ENCODE measurements at places on chromosomes 13 and 19.

- DNase-seq = no peak
Measured at GRCh38 chr13:54394085-54394700, 1365.6 kb downstream of the OLFM4 start.

GRCh38 chr13:41842036-41842620, 118.8 kb downstream of the VWA8 start:
- DNase-seq = no peak

GRCh38 chr19:15577184-15577771, 37.7 kb upstream of the CYP4F8 start:
- DNase-seq = no peak

- DNase-seq = no peak
Measured at GRCh38 chr13:27968316-27969081, 616 bp downstream of the CDX2 start.

DNA sequence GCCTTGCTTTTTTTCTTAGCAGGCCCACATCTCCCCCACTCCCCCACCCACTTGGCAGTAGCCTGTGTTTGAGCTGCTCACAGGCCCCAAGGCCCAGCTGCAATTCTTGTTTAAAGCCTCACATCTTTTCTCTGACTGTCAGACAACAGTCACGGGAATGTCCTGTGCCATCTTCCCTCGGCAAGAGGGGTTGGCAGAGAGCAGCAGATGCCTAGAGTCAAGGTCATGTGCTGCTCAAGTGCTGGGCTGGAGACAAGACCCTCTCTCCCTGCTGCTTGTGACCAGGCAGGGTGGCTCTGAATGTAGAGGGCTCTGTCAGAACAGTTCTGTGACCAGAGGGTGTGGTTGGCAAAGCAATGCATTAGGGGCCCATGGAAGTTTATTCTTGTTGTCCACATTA, 47.4 kb downstream of the BBC3 start:
- no peak for DNase-seq

- DNase-seq = no peak
Measured at GRCh38 chr13:20671789-20672188, 31.7 kb upstream of the IL17D start.

- DNase-seq = no peak
Measured at GRCh38 chr19:1384478-1385110, 887 bp downstream of the NDUFS7 start.

- no peak for DNase-seq
Measured at GRCh38 chr13:88979465-88980175, 1308.4 kb downstream of the SLITRK5 start.

- no peak for DNase-seq
Measured at GRCh38 chr13:64985075-64985474, 2245.1 kb downstream of the PCDH9 start.

DNA sequence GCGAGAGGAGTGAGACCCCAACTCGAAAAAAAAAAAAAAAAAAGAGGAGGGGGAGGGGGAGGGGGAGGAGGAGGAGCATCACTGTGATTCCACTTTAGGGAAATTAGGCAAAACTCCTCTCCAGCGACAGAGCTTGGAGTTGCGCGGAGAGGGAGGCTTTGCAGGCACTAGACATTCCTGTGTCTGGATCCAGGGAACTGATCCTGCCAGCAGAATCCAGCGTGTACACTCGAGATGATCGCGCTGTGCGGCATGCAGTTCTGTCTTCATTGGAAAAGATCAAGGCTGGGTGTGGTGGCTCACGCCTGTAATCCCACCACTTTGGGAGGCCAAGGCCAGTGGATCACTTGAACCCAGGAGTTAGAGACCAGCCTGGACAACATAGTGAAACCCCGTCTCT, 29.6 kb upstream of the KLF2 start:
- no peak for DNase-seq

- no peak for DNase-seq
Measured at GRCh38 chr19:35693422-35693821, 10.9 kb upstream of the ZBTB32 start.

GRCh38 chr19:41877916-41878905, 1.1 kb downstream of the CD79A start:
- no peak for DNase-seq

GRCh38 chr13:77489566-77490337, 45.8 kb upstream of the SCEL start:
- no peak for DNase-seq

DNA sequence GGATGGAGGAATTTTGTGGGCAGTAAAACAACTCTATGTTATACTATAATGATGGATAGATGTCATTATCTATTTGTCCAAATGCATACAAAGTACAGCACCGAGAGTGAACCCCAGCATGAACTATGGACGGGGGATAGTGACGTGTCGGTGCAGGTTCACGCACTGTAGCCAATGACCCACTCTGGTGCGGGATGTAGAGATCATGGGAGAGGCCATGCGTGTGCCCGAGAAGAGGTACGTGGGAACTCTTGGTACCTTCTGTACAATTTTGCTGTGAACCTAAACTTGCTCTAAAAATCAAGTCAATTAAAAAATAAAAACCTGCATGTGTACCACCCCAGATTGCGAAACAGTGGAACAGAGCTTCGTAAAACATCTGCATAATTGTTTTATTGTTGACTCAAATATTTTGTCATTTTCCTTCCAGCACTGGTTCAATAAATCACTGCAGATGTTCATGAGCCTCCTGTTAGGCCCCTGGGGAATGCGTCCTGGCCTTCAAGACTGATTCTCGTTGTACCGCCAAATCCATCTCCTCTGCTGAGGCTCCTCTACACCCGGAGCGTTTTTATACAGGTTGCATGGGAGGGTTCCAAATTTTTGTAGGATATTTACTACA, 30.9 kb downstream of the COL4A1 start:
- DNase-seq = no peak

- no peak for DNase-seq
Measured at GRCh38 chr19:56124578-56124977, 3.5 kb upstream of the ZNF787 start.

DNA sequence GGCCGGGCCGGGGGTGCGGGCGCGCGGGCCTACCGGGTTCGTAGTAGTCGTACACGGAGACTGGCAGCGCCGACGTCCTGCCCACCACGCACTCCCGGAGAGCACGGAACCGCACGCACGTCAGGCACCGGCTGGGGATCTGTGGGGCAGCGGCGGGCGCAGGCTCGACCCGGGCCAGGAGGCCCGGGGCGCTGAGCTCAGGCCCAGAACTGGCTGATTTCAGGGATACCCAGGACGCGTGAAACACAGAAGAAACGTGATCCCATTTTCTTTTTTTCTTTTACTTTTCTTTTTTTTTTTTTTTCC, 9.0 kb downstream of the F2RL3 start:
- DNase-seq = no peak

GRCh38 chr19:48271531-48272151, 1.8 kb downstream of the ZNF114 start:
- DNase-seq = no peak

- DNase-seq = no peak
Measured at GRCh38 chr13:40292108-40292507, 374.3 kb downstream of the FOXO1 start.

Measured in NCI-H2107 (cell line).